Forelimb muscle (tissue), 1 donor: ENCODE measurements at places on chromosomes 4 and X.

DNA sequence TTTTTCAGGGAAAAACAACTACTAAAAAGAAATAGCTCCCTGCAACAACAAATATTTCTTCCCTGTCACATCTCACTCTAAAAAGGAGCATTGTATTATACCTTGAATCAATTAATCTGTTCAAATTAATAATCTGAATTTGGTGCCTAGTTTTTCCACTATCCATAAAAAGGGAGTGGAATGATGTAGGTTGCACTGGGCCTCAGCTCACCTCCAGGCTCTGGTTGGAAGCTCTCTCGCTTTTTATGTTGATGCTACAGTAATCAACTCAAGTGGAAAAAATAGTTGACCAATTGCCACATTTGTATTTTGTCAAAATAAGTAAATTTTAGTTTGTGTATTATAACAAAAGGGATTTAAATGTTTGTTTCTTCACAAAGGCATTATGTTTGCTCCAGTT is 126.1 kb downstream of the MAD2L1 start:
- no peak for DNase-seq

DNA sequence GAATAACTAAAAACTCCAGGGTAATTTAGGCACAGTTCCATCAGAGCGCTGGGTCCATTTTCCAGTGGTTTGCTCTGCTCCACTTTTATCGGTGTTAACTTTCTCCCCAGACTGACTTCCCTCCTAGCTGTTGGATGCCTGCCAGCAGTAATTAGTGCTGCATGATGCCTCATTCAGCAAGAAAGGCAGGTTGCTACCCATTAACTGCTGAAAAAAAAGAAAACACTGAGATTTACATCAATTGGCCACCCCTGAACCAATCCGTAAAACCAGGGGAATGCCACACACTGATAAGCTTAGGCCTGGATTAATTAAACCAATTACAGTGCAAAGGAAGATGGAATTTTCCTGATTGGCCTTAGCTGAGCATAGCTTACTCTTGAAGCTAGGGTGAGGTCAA is 182.4 kb upstream of the CXXC4 start:
- no peak for DNase-seq

GRCh38 chrX:32514986-32515385 is 696.4 kb downstream of the DMD start:
- no peak for DNase-seq

- DNase-seq = no peak
Measured at GRCh38 chr4:86640469-86640868, 46.4 kb downstream of the PTPN13 start.

DNA sequence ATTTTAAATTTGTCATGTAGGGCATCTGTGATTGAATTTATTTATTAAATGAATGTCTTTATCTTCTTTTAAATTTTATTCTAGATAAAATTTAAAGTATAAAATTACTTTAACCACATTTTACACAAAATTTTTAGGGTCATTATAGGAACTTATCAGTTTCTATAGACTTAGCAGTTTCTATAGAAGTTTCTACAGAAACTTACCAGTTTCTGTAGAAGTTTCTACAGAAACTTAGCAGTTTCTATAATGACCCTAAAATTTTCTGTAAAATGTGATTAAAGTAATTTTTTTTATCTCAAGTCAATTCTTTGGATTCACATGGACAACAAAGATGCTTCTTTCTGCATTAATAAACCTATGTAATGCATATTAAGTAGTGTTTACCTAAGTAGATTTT is 565.9 kb upstream of the TECRL start:
- DNase-seq = no peak

- peak; percentile 58 for DNase-seq
Measured at GRCh38 chrX:124194199-124194598, 138.3 kb upstream of the TEX13D start.

DNA sequence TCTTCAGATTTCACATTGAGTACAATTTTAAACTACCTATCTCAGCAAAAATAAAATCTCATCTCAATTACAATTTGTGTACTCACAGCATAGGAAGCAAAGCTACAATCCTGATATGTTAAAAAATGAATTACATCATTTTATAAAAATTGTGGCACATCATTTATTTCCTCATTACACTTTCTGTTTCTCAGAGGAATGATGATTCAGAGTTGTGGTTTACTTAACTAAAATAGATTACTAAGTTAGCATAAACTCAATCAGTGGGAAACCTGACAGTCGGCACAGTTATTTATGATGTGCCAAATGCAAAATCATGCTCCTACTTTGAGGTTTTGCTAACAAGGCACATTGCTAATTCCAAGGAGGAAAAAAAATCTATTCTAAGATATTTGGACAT is 325.0 kb downstream of the FBXO8 start:
- no peak for DNase-seq

GRCh38 chr4:6334203-6334887 is 64.7 kb downstream of the WFS1 start:
- no peak for DNase-seq
